ENCODE measurements at places on chromosomes 13 and 19. TPM values are rescaled to one million over a fixed set of nuclear protein-coding genes. Genes with fewer than 3 reads are reported as not detected.

ZNF20 gene
- total RNA-seq: 3.0 TPM

LHB gene
- 0.48 TPM for total RNA-seq

PTOV1 gene
- 43.8 TPM for total RNA-seq

KLK12 gene
- not detected for total RNA-seq

LPAR6 gene
- 28.9 TPM for total RNA-seq

KIR3DL2 gene
- not detected for total RNA-seq

SOX1 gene
- total RNA-seq: not detected

ZIC2 gene
- total RNA-seq: under 0.01 TPM

MEIOSIN gene
- not detected for total RNA-seq

ZNF606 gene
- 21.3 TPM for total RNA-seq

BRCA2 gene
- 3.9 TPM for total RNA-seq

LILRB1 gene
- total RNA-seq: not detected

ETV2 gene
- 0.29 TPM for total RNA-seq

COX6B1 gene
- total RNA-seq: 293 TPM

KCNJ14 gene
- 0.76 TPM for total RNA-seq

FUT2 gene
- not detected for total RNA-seq
